ENCODE measurements at places on chromosomes 6 and 20.

DNA sequence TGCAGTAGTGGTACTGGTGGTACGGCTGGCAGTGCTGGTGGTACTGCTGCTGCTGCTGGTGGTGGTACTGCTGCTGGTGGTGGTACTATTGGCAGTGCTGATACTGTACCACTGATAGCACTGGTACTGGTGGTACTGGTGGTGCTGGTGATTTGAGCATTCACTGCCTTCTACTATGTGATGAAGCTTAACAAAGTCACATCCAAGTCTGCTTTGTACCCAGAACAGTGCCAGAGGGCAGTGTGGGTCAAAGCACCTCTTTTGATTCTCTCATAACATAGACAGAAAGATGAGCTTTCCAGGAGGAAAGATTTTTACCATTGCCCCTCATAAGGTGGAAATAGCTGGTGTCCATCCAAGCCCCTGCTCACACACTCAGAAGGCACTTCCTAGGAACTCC lies 48.7 kb downstream of the ANKRD6 start:
- DNase-seq: no peak

GRCh38 chr6:34027445-34027936 lies 118.4 kb downstream of the GRM4 start:
- no peak for DNase-seq

DNA sequence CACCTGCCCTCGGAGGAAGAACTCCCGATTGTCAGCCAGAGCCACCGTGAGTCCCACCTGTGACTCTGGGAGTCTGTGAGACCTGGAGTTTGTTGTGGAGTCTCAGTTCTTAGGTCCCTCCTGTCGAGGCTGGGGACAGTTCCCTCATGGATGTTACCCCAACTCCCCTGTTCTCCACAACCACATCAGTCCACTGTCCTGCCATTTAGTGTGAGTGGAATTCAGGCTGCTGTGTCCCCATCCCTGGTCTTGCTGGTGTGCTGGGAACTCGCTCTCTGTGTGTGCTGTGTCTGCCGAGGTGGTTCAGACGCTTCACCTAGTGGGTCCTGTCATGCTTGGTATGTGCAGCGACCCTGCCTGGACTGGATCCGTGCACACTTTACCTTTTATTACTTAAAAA lies 163.2 kb downstream of the DTNBP1 start:
- no peak for DNase-seq

- DNase-seq: no peak
Observed at GRCh38 chr6:45323656-45324224, 4.4 kb upstream of the RUNX2 start.

GRCh38 chr20:32062776-32063170 lies 10.7 kb downstream of the HCK start:
- DNase-seq: no peak

DNA sequence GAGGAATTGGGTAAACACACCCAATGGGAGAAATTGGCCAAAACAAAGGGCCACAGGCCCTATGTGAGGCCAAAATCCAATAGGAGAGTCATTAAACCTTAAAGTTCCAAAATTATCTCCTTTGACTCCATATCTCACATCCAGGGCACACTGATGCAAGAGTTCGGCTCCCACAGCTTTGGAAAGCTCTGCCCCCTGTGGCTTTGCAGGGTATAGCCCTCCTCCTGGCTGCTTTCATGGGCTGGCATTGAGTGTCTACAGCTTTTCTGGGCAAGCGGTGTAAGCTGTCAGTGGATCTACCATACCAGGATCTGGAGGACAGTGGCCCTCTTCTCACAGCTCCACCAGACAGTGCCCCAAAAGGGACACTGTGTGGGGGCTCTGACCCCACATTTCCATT lies 160.5 kb downstream of the ADGRG6 start:
- DNase-seq: no peak

- no peak for DNase-seq
Observed at GRCh38 chr6:113828984-113829695, 28.0 kb upstream of the MARCKS start.

GRCh38 chr6:11705069-11705468 lies 73.5 kb downstream of the ADTRP start:
- DNase-seq: no peak

- no peak for DNase-seq
Observed at GRCh38 chr6:47111685-47112084, 69.6 kb upstream of the ADGRF1 start.

- peak; percentile 25 for DNase-seq
Observed at GRCh38 chr6:140462453-140463311, 1088.2 kb upstream of the CITED2 start.
